ENCODE measurements at places on chromosomes 4 and X.

GRCh38 chr4:104879367-104879766, 267.3 kb upstream of the TET2 start:
- DNase-seq = no peak

- DNase-seq = no peak
These were observed 369.5 kb downstream of the PPP3CA start for GRCh38 chr4:100977746-100978397.

DNA sequence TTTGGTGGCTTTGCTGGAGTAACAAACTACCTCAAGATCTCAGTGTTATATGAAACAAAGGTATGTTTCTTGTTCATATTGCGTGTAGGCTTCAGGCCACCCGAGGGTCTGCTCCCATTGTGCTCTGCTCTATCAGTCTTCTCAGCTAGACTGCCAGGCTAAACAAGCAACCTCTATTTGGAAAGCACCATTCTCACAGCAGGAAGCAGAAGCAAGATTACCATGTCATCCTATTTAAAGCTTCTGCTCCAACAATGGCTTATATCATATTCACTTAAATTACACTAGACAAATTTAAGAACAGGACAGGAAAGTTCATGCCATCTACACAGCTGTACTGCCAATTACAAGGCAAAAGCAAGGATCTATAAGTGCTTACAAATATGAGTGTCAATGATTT, 385.8 kb downstream of the PPARGC1A start:
- DNase-seq = no peak

- DNase-seq = peak; percentile 36
These were observed 70.2 kb downstream of the CXXC4 start for GRCh38 chr4:104424475-104424941.

DNA sequence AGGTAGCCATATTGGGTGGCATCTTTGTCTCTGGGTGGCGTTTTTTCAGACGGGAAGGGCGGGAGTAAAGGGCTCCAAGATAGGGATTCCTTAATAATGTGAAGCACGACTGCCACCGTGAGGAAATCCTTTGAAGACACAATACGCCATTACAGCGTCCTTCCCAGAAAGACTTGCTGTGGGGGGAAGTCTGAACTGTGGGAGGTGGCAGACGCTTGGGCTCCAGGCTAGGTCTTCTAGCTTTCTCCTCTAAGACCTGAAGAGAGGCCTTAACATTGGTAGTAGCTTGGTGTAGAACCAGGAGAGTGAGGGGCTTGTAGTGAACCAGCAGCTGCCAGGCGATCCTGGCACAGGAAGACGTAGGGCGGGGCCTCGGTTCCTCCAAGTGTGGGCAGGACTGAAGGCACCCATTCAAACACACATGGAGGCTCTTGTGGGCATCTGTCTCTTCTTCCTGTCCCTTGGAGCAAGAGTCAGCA, 197.3 kb downstream of the OR13H1 start:
- DNase-seq = no peak

GRCh38 chr4:78311306-78311705, 240.3 kb upstream of the ANXA3 start:
- no peak for DNase-seq

- no peak for DNase-seq
These were observed 35.4 kb upstream of the ENPP6 start for GRCh38 chr4:184253072-184253420.

DNA sequence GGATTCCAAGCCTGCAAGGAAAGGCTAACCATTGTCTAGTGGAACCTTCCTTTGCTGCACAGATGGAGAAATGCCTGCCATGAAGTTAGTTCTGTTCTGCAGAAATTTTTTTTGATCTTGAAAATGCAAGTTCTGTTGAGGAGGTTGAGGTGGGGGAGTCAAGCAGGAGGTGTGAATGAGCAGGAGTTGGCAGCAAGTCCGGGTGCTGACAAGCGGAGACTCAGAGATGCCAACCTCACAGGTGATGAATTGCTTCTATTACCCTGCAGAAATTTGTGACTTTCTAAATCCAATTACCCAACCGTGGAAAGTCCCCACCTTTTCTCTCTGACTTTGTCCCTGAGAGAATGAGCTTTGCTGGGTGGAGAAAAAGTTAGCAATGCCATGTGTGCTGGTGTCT, 350.1 kb downstream of the DHRSX start:
- no peak for DNase-seq

DNA sequence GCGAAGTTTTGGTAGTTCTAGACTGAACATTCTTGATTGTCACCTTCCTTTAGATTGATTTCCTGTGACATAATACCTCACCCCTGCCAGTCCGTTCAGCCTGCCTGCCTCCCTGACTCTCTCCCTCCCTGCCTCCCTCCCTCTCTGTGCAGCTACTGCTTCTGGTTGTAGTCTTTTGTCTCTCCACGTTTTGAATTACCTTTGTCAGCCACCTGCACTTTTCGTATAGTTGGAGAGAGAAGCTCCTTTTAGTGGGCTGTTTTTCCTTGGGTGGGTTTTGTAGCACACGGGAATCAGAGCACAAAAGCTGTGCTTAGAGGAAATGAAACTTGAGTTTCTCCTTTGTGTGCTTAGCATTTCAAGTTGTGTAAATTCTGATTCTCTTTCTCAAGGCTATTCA, 32.6 kb upstream of the MSMO1 start:
- no peak for DNase-seq

GRCh38 chrX:24838629-24839028, 144.9 kb downstream of the POLA1 start:
- peak; percentile 26 for DNase-seq

DNA sequence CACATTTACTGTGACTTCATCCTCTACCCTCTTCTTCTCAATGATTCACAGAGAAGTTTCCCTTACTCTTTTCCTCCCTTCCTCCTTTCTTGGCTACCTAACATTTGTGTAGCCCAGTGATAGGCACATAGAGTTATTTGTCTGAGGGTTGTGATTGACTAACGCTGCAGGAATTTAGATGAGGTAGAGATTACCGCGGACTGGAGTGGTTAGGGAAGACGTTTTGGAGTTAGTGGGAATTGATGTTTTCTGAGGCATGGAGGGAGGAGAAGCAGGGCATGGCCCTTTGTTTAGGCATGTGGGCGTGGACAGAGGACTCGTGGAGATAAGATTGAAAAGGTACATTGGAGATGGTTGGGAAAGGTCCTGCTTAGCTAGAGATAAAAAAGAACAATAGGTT, 246.7 kb downstream of the GPAT3 start:
- no peak for DNase-seq

- no peak for DNase-seq
These were observed 1215.8 kb downstream of the RAPGEF2 start for GRCh38 chr4:160318567-160319220.

- no peak for DNase-seq
These were observed 173.0 kb upstream of the TET2 start for GRCh38 chr4:104973708-104974107.

GRCh38 chrX:75096331-75096730, 59.8 kb downstream of the ABCB7 start:
- no peak for DNase-seq

GRCh38 chrX:118734909-118735308, 7.5 kb downstream of the IL13RA1 start:
- no peak for DNase-seq
